Stimulated activated CD4-positive, alpha-beta T cell treated with anti-CD3 and anti-CD28 coated beads, TNF-alpha, amount 100 ng/mL, for 1 hour (primary cell): ENCODE measurements at places on chromosomes 13 and 19.
A peak's percentile ranks its signal among the peaks of the same experiment; 100 is the strongest.

DNA sequence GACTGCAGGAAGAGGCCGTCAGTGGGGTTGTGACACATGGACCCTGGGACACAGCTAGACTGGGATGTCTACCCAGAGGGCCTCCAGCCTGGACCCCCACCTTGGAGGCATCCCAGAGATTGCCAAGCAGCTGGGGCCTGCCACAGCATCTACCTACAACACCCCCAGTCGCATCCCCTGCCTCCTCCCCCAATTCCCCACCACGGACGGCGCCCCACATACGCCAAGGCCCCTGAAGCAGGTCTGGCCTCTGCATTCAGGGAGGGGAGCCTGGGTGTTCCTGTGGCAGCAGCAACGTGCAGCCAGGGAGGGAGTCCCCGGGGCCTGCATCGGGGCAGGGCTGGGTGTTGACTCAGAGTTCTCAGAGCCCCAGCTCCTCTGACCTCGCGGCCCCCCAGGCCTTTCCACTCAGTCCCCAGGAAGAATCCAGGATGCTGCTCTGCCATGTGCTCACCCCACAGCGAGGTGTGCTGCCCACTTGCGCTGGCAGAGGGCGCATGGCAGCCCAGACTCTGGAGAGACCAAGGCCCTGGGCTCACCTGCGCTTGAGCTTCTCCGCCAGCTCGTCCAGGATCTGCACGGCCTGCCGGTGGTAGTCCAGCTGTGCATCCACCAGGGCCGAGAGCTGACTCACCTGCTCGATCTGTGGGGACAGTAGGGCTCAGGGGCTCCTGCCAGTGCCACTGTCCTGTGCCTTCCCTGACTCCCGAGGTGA lies 19.6 kb downstream of the MPND start:
- no peak for DNase-seq

DNA sequence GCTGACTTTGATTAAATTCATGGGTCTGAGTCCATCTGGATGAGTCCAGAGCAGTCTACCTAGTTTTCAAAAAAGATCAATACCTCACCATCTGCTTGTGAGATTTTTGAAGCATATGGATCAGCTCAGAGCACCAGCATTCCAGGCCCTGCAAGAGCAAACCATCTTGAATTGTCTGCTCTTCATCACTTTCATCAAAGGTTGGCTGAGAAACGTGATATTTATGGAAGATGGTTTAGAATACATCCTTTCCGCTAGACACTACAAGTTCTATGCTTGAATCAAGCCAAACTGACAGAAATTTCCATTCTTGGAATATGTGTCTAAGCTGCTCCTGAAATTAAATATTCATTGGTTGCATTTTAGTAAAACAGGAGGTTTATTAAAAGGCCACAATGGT lies 190.3 kb downstream of the KCNRG start:
- DNase-seq: no peak

GRCh38 chr19:38596057-38596981 lies 21.4 kb downstream of the MAP4K1 start:
- DNase-seq: no peak

- peak; percentile 76 for DNase-seq
These were observed at the start of gene ZNF581 for GRCh38 chr19:55643003-55643886. ZNF581 (plus strand) TSS chr19:55643649; CDS start chr19:55644572, 923 bp downstream.

DNA sequence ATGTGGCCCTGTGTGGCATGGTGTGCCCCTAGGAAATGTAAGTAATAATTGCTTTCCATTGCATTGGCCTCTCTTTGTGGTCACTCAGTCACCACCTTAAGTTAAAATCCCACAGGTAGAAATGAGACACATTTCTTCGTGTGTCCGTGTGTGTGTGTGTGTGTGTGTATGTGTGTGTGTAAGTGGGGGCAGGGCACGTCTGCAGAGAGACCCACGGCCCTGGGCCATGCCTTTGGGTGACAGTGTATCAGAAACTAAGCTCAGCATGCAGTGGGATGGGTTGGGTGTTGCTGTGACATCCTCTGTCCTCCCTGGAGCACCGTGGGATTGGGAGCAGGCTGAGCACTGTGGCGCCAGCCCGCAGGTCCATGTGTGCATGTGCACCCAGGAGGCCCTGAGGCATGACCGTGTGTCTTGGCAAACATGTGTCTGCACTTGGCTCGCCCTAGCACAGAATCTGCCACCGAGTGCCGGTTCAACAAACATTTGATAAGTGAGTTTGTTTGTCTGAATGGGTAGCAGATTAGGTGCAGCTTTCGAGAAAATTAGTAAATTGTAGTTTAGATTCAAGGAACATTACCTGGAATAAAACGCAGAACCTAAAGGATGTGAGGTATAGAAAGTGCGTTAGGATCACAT lies 91.8 kb downstream of the WTIP start:
- no peak for DNase-seq

DNA sequence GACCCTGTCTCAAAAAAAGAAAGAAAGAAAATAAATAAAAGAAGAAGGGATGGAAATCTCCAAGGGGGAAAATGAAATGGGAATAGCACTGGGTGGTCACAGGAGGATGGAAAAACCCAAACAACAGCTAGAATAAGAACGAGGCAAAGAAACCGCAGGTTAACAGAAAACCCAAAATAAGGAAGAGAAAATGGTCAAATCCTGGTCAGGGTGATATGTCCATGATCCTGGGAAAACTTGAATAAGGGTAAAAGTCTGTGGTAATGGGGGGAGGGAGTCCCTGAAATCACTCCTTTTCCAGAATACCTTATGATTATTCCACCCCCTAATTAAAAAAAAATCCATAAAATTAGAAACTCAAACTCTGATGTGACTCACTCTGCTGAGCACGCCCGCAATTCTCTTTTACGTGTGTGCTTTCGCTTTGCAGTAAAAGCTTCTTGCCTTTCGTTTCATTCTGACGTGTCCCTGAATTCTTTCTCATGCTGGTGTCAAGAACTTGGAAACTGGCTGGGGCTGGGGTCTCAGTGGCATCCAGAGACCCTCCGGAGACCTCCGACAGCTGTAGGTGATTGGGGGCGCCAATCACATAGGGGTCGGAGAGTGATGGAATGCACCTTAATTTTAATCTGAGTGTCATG lies 4.3 kb upstream of the NAXD start:
- no peak for DNase-seq

- peak; percentile 45 for DNase-seq
These were observed 2.7 kb upstream of the SNAPC2 start for GRCh38 chr19:7917267-7918061.
